ENCODE measurements at places on chromosomes 6 and 20. TPM values are rescaled to one million over a fixed set of nuclear protein-coding genes. Genes with fewer than 3 reads are reported as not detected.

Gene MEP1A
- total RNA-seq: not detected

Gene COL19A1
- total RNA-seq: not detected

Gene RGS17
- not detected for total RNA-seq

Gene NCR2
- total RNA-seq: 0.64 TPM

Gene GINS1
- total RNA-seq: 36.5 TPM

Gene NPEPL1
- 19.3 TPM for total RNA-seq

Gene FAM209A
- 1.7 TPM for total RNA-seq

Gene TFAP2B
- not detected for total RNA-seq

Gene HLA-DPA1
- total RNA-seq: 276 TPM

Gene BMP5
- not detected for total RNA-seq

Gene HLA-DRB5
- total RNA-seq: 5.3 TPM

Gene TBXT
- not detected for total RNA-seq
